ENCODE measurements at places on chromosomes 2 and 18.

DNA sequence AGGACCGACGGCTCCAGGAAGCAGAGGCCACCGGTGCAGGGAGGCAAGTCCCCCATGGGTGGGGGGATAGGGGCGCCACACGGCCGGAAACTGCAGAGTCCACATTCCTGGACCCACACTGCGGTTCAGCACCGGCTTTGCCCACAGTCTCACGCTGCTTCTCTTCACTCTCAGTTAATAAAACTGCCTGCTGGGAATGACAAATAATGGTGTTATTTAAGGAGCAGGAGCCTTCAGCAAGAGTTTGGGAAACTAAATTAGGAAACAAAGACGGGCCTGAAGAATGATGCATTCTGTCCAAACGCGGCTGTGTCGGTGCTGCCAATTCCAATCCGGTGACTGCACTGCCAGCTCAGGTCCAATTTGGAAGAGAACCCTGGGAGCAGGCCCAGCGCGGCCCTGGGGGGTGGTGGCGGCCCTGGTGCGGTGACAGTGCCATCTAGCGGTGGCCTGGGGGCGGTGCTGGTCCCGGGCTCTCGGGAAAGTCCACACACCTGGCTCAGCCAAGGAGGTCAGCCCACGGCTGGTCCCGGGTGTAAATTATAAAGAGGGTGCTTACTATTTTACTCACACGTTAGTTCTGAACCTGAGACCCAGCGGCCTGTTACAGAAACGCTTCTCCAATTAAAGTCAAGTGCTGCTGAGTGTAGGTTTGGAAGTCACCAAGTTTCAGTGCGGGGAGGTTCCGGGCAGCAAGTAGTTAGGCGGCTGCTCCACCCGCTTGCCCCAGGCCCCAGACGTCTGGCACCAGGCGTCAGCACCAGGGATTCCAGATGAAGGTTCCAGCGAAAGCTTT is 73.1 kb upstream of the PXDN start:
- peak; percentile 62 for DNase-seq

- DNase-seq = no peak
Measured at GRCh38 chr2:178279142-178279541, 84.8 kb downstream of the OSBPL6 start.

DNA sequence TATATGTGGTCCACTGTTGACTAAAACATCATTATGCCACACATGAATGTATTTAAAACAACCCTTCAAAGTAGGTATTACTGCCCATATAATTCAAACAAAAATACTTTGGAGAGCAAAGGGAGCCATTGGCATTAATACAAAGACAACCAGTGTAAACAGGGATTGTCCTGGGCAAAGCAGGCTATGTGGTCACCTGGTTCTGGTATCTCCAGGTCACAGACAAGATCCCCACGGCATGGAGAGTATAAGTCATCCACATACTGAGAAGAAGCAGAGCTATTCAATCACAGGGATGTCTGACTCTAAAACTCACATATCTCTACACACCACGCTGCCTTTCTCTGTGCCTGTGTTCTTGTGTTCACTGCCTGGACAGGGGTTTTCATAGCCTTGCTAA is 81.4 kb upstream of the BZW1 start:
- no peak for DNase-seq

- DNase-seq = no peak
Measured at GRCh38 chr2:159808032-159808425, 10.0 kb upstream of the CD302 start.

GRCh38 chr2:29606104-29607037 is 315.0 kb downstream of the ALK start:
- DNase-seq = no peak

DNA sequence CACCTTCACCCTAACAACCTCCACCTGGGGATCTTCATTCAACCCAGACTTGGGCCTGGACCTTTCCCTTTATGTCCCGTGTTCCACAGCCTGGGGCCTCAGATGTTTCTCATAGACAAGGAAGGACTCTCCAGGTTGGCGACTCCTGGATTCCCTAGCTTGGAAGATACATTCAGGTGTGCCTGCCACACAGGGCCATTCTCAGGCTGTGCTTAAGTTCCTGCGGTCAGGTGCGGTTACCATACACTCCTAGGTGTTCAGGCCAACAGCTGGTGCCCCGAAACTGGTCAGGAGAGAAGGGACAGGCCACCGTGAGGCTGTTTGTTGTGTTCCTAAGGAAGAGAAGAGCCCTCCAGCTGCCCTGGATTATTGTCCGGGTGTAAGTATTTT is 15.6 kb downstream of the SLC4A3 start:
- no peak for DNase-seq

DNA sequence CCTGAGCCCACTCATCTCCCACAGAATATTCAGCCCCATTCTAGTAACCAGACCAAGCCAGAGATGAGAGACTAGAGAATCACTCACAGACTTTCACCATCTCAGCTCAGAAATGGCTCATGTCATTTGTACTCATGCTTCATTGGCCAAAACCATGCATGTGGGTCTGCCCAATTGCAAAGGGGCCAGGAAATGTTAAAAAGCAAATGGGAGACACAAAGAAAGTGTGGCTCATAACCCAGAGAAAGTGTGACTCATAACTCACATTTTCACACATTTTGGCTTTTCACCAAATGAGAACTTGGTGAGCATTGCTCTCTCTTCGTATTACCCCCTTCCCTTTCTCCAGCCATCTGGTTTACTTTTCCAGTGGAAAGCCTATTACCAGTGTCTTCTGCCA is 66.2 kb downstream of the MDH1 start:
- DNase-seq = no peak

- DNase-seq = no peak
Measured at GRCh38 chr18:37721544-37722522, 156.2 kb upstream of the CELF4 start.

GRCh38 chr18:24791751-24792545 is 331.5 kb downstream of the HRH4 start:
- DNase-seq = no peak

GRCh38 chr2:95274291-95275150 is at the start of gene PROM2:
Gene PROM2 (plus strand): TSS chr2:95274449. CDS start chr2:95274586, 137 bp downstream.
- DNase-seq = peak; percentile 51

DNA sequence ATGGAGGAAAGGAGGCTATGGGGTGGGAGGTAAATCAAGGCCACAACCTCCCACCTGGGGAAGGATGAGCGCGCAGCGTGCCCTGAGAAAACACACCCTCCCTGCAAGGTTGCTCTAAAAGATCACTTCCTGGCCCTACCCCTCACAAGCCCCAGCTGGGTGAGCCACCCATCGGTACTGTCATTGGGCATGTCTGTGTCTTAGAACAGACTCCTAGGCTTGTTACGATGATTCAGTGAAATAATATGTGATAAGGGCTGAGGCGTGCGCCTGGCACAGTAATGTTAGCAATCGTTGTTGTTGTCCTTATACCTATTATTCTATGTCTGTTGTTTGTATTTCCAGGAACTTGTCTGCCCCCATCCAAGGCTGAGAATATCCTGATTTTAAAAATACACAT is 175.1 kb downstream of the ZFP36L2 start:
- DNase-seq = no peak

GRCh38 chr18:7872569-7872968 is 305.5 kb downstream of the PTPRM start:
- peak; percentile 67 for DNase-seq

DNA sequence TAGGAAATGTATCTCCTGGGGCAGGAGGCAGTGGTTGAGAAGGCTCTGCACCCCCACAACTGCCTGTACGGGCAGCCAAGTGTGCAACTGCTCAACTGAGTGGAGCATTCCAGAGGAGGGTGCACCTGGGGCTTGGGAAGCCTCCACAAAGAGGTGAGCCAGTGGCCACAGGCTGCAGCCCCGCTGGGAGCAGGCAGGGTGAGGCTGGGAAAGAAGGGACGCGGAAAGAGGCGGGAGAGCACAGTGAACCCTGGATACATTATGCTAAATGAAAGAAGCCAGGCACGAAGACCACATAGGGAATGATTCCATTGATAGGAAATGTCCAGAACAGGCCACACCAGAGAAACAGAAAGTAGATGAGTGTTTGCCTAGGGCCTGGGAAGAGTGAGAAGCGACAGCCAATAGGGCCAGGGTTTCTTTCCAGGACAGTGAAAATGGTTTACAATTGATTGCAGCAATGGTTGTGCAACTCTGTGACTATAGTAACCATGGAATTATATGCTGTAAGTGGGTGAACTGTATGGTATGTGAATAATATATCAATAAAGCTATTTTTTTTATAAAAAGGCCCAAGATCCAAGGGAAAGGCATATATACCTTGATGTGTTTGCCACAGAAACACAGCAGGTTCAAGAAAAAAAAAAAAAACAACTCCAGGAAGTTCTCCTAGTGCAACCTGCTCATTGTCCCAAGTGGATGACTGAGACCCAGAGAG is 82.4 kb downstream of the DDX1 start:
- DNase-seq = peak; percentile 63

DNA sequence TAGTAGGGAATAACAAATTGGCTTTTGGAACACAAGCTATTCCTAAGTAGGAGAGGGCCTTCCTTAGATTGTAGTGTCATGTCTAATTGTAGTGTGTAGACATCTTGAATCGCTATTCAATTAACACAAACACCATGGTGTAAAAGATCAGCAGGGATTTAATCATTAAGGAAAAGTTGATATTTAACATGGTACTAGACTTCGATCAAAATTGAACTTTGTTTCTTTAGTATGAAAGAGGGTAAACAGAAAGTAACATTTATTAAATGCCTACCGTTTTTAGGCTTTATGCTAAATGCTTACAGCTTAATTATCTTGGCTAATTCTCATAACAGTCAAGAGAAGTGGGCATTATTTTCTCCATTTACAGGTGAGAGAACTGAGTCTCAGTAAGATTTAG is 37.5 kb upstream of the FIGN start:
- no peak for DNase-seq

- no peak for DNase-seq
Measured at GRCh38 chr18:24535527-24536295, 75.3 kb downstream of the HRH4 start.

GRCh38 chr18:50753311-50753710 is 66.5 kb downstream of the MRO start:
- no peak for DNase-seq

DNA sequence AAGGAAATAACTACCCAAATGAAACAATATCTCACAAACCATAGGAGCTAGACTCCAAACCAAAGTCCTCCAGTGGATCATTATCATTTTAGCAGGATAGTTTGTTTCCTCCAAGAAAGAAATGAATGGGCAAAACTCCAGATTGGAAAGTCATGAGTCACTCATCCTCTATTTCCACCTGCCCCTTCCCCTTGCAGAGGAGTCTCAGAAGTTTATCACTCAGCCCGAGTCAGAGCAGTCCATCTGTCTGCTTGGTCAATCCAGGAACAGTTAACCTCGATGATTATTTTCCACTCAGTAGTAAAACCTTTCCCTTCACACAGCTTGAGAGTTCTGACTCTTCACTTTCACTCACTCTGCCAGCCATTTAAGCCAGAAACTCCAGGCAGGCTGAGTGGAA is 462.2 kb downstream of the BCL11A start:
- DNase-seq = peak; percentile 15

DNA sequence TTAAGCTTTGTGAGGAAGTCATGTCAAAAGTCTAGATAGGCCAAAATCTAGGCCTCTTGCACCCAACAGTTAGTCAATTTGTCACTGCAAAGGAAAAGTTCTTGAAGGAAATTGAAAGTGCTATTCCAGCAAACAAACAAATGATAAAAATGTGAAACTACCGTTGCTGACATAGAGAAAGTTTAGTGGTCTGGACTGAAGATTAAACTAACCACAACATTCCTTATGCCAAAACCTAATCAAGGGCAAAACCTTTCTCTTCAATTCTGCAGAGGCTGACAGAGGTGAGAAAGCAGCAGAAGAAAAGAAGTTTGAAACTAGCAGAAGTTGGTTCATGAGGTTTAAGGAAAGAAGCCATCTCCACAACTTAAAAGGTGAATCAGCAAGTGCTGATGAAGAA is 44.0 kb upstream of the LRRTM4 start:
- DNase-seq = no peak
